ENCODE measurements at places on chromosomes 1 and 21. TPM values are rescaled to one million over a fixed set of nuclear protein-coding genes. Genes with fewer than 3 reads are reported as not detected.

SLC9C2 gene
- total RNA-seq, result not detected

KRTAP24-1 gene
- total RNA-seq, result not detected

KRTAP21-2 gene
- total RNA-seq, result not detected

B3GALT5 gene
- total RNA-seq, result 0.05 TPM

WASF2 gene
- total RNA-seq, result 137 TPM

OR2L5 gene
- not detected for total RNA-seq

GJA4 gene
- total RNA-seq, result not detected

FCRL4 gene
- total RNA-seq, result not detected

SYT6 gene
- not detected for total RNA-seq

DNA sequence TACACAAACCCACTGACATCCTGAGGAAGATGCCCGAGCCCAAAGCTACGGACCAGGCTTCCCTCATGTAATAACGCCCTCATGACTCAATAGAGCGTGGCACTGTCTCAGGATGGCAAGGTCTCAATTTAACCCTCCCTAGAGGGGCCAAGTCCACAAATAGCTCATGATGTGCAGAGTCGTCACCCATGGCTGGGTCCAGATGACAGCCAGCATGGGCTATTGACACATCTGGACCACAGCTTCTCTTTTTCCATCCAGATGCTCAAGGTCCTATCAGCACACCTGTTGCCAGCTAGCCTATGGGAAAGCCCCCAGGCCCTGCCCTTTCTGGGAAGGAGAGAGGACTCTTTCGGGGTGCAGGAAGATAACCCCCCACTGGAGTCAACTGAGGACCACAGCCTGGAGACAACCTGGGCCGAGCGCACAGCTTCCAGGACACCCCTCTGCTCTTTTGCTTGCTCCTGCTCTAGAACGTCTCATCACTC lies 2.8 kb downstream of the LAPTM5 start:
- DNase-seq, result no peak
- H3K27ac ChIP-seq, result peak overlapping the region; percentile 95
- H3K4me1 ChIP-seq, result peaks cover 91% of the 10 kb centered on the region
- peaks cover 10% of the 10 kb centered on the region for H3K36me3 ChIP-seq
- peak overlapping the region; percentile 87 for H3K4me3 ChIP-seq
- no peaks in the 10 kb centered on the region for H3K27me3 ChIP-seq

DNA sequence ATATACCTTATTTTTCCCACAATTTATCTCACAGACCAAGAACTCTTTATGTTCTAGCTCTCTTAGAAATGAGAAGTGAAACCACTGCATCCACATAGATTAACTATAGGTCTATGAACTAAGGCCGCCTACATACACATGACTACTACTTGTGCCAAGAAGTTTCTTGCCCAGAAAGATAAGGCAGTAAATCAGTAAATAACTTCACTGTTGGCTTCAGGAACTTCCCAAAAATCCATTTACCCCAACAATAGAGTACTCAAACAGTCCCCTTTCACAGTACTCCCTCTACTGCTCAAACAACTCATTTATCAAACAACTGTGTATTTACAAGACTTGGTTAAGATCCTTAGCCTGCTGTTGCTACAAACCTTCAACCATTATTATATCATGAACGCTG lies 96.5 kb downstream of the NME7 start:
- H3K4me1 ChIP-seq, result no peaks in the 10 kb centered on the region
- H3K4me3 ChIP-seq, result no peak overlapping the region
- H3K36me3 ChIP-seq, result no peaks in the 10 kb centered on the region
- no peak for DNase-seq
- H3K27me3 ChIP-seq, result no peaks in the 10 kb centered on the region

DNA sequence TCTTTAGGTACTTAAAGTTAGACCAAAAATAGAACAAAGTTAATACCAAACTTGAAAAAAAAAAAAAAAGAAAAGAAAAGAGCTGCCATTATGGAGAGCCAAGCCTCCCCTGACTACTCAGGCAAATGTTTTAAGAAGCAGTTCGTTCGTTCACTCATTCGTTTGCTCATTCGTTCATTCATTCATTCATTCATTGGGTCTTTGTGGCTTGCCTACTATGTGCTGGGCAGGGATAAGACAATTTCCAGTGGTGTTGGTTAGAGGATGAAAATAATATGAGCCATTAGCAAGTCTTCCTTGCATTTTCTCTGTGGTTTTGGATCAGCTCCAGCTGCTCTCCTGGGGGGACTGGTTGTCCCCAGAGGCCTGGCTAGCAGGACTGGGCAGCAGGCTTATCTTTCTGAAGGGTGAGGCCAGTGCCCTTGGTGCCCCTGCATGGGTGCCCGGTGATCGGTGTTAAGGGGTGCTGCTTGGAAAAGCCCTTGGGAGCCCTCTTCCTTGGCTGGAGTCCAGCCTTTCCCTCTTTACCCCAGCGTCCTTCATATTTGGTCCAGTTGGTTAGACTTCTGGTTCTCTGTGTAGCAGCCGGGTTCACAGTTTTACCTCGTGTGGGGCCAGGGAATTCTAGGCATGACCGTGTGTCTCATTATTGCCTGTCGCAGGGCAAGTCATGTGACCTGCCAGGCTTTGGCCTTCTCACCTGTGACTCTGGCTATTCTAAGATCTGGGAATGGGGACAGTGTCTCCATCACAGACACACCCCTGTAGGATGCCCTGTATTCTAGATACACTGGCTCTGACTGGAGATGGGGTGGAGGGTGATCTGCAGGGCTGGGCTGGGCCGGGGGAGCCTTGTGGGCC lies 32.8 kb downstream of the LHX4 start:
- H3K27ac ChIP-seq, result no peak overlapping the region
- H3K4me1 ChIP-seq, result no peaks in the 10 kb centered on the region
- no peak for DNase-seq
- H3K27me3 ChIP-seq, result no peaks in the 10 kb centered on the region
- no peaks in the 10 kb centered on the region for H3K36me3 ChIP-seq
- H3K4me3 ChIP-seq, result no peak overlapping the region

DNA sequence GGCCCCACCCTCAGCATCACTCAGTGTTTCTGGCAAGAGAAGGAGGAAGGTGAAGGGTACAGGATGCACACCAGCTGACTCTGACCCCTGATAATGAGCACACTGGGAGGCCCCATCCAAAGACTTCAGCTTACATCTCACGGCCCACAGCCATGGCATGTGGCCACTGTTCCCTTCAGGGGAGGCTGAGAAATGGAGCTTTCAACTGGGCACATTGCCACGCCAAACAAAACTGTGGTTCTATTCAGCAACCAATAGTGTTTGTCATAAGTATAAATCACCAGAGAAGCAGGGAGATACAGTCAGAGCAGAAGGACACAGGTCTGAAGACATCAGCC lies 12.7 kb upstream of the TRAF3IP3 start:
- H3K27ac ChIP-seq, result no peak overlapping the region
- H3K4me1 ChIP-seq, result peaks cover 9% of the 10 kb centered on the region
- H3K36me3 ChIP-seq, result no peaks in the 10 kb centered on the region
- no peak overlapping the region for H3K4me3 ChIP-seq
- no peak for DNase-seq

DNA sequence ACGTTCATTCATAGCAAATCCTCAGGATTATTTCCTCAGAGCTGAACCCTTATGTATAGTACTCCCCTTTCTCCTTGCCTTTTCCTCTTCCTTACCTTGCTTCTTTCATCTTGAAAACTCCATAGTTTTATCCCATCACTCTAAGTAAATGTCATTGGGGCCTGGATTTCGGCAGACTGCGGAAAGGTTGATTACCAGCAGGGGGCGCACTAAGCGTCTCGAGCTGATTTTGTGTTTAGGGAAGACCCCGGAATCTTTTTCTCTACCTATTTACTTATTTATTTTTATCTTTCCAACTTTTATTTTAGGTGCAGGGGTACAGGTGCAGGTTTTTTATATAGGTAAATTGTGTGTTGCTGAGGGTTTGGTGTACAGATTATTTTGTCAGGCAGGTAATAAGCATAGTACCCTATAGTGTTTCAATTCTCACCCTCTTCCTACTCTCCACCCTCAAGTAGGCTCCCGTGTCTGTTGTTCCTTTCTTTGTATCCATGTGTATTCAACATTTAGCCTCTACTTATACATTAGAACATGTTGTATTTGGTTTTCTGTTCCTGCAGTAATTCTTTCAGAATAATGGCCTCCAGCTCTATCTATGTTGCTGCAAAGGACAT lies 11.4 kb upstream of the MTARC1 start:
- no peaks in the 10 kb centered on the region for H3K27me3 ChIP-seq
- H3K27ac ChIP-seq, result no peak overlapping the region
- no peak for DNase-seq
- no peak overlapping the region for H3K4me3 ChIP-seq

- H3K36me3 ChIP-seq, result peaks cover 16% of the 10 kb centered on the region
- DNase-seq, result no peak
- no peaks in the 10 kb centered on the region for H3K27me3 ChIP-seq
- H3K4me3 ChIP-seq, result peak overlapping the region; percentile 68
Measured at GRCh38 chr1:234373959-234374254, 651 bp downstream of the COA6 start.

DNA sequence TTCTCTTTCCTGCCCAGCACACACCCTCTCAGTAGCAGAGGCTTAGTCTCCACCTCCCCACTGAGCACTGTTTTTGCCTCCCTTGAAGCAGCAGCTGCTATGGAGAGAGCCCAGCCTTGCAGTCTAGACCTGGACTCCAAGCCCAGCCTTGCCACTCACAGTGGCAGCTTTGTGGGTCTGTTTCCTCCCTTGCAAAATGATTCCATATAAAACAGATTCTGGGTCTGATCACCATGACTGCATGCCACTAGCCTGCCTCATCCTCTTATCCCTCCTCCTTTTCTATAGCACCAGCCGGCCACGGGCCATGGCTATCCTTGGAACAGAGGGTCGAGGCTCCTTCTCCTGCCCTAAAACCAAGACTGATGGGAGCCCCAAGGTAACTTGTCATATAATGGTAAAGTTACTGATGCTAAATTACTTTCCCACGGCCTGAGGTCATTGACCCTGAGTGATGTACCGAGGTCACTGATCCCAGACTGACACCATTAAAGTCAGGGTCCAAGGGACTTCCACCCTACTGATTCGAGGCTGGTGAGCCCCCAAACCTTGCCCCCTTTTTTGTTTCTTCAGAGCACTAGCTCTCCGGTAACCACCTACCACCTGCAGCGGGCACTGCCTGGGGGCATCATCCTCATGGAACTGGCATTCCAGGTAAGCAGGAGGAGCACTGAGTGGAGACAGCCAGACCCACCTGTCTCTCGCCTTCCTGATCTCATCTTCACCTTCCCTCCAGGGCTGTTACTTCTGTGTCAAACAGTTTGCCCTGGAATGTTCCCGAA lies 7.9 kb downstream of the HYI start:
- no peaks in the 10 kb centered on the region for H3K4me1 ChIP-seq
- no peaks in the 10 kb centered on the region for H3K27me3 ChIP-seq
- peaks cover 78% of the 10 kb centered on the region for H3K36me3 ChIP-seq
- no peak overlapping the region for H3K4me3 ChIP-seq

DNA sequence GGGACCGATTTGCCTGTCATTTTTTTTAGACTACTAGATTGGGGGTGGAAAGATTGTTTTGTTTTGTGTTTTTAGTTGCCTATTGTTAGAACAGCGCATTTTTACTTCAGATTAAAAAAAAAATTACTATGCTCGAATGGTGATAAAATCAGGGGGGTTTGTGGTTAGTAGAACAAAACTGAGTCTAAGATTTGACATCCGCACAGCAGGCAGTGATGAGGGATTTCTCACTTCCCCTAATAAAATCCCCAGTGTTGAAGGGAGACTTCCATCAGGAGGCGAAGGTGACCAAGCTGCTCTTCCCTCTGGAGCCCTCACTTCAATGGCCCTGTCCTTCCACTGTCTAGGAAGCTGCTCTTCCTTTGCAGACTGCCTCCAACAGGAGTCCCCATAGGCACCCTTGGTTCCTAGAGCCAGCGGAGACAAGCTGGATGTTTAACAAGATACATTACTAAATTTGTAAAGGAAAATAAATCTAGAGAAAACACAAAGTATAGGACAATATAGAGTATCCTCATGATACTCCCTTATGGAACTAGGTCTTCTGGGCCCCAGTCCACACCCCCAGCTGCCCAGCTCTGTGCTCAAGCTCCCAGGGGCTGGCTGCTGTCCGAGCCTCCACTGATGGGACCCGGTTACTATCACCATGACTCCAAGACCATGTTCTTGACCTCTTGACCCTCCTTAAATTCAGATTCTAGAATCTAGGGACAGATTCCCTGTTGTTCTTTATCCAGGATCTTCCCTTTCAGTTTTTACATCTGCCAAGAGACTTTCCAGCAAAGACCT lies 31.0 kb downstream of the TENT5C start:
- peak overlapping the region; percentile 22 for H3K27ac ChIP-seq
- H3K4me3 ChIP-seq, result no peak overlapping the region
- H3K36me3 ChIP-seq, result no peaks in the 10 kb centered on the region
- no peaks in the 10 kb centered on the region for H3K27me3 ChIP-seq
- no peak for DNase-seq
- peaks cover 20% of the 10 kb centered on the region for H3K4me1 ChIP-seq

DNA sequence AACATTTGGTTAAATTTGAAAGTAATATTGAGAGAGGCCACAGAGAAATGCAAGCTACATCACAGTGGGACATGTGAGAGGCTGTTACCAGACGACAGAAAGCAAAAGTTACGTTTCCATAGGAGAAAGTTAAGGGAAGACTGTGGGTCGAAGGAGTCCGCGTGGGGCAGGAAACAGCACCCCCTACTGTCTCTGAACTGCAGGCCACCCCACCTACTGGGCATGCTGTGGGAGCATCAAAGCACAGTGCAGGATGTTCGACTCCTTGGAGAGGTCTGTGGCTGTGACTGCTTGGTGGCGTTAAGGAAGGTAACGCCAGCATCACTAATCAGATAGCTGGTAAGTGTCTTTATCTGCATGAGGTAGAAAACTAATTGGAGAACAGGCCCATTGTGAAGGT lies 123.9 kb downstream of the PTBP2 start:
- no peaks in the 10 kb centered on the region for H3K4me1 ChIP-seq
- H3K27me3 ChIP-seq, result no peaks in the 10 kb centered on the region
- DNase-seq, result no peak
- no peaks in the 10 kb centered on the region for H3K36me3 ChIP-seq
- H3K27ac ChIP-seq, result no peak overlapping the region

- H3K4me3 ChIP-seq, result no peak overlapping the region
- no peaks in the 10 kb centered on the region for H3K36me3 ChIP-seq
- no peak for DNase-seq
- no peaks in the 10 kb centered on the region for H3K27me3 ChIP-seq
Measured at GRCh38 chr1:115423776-115424175, 85.7 kb upstream of the NGF start.

GRCh38 chr21:34279883-34280282 lies 83.9 kb upstream of the KCNE2 start:
- H3K27ac ChIP-seq, result no peak overlapping the region
- no peaks in the 10 kb centered on the region for H3K27me3 ChIP-seq
- H3K4me1 ChIP-seq, result no peaks in the 10 kb centered on the region

GRCh38 chr1:107787299-107787698 lies 177.7 kb downstream of the VAV3 start:
- H3K27me3 ChIP-seq, result no peaks in the 10 kb centered on the region
- H3K4me3 ChIP-seq, result no peak overlapping the region
- peak overlapping the region; percentile 94 for H3K27ac ChIP-seq
- H3K4me1 ChIP-seq, result peaks cover 40% of the 10 kb centered on the region
- DNase-seq, result no peak
